CD4-positive, alpha-beta memory T cell (primary cell): ENCODE measurements at places on chromosomes 5 and 9. TPM values are rescaled to one million over a fixed set of nuclear protein-coding genes. Genes with fewer than 3 reads are reported as not detected.

Gene GABRP
- not detected for total RNA-seq

DNA sequence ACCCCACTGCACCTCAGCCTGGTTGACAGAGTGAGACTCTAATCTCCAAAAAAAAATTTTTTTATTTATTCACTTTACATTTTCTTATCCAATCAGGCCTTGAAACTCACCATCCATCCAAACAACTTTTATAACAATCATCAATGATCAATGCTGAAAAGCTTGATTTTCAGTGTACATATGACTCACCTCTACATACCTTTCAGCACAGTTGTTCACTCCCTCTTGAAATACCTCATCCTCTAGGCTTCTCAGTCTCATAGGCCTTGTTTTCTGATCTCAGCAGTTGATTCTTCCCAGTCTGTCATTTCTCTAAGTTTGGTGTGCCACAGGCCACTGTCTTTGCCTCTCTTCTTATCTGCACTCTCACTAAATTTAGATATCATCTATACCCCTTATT is 36.2 kb downstream of the GRIN3A start:
- no peak overlapping the region for H3K4me3 ChIP-seq
- no peaks in the 10 kb centered on the region for H3K27me3 ChIP-seq
- H3K27ac ChIP-seq: no peak overlapping the region

DNA sequence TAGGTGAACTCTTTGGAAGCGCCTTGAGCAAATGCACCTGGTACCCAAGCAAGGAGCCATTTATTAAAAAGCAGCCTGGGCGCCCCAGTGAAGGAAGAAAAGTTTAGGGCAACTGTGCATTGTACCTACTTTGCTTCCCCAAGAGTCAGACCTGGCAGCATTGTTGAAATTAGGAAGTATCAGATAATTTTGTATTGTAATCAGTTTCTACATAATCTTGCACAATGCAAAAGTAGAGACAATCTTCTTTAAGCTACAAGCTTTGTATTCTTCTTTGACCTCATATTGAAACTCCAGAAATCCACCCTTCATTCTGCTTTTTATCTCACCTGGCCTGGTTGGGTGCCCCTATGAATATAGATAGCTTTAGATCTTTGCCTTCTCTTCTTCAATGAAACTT is 490.8 kb downstream of the RASEF start:
- no peak overlapping the region for H3K4me3 ChIP-seq
- H3K4me1 ChIP-seq: no peaks in the 10 kb centered on the region
- H3K27me3 ChIP-seq: no peaks in the 10 kb centered on the region

- DNase-seq: no peak
- H3K36me3 ChIP-seq: no peaks in the 10 kb centered on the region
- H3K27ac ChIP-seq: no peak overlapping the region
- H3K27me3 ChIP-seq: no peaks in the 10 kb centered on the region
Observed at GRCh38 chr9:108108280-108108851, 618.8 kb upstream of the KLF4 start.

DNA sequence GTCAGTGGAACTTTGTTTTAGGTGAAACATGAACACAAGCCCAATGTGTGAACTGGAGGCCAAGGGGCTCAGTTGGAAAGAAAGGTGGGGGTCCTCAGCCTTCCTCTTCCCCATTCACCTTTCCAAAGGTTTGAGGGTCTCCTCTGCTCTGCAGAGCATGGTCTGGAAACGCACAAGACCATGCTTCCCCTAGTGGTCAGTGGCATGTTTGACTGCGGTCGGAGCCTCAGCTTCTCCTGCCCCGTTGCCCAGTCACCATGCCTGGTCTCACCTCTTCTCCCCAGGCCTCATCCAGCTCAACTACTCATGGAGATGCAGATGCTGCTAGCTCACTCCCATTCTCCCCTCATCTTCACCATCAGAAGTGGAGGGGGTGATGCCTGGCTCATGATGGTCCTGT is 340.3 kb downstream of the GADD45G start:
- H3K27ac ChIP-seq: no peak overlapping the region
- no peak overlapping the region for H3K4me3 ChIP-seq
- DNase-seq: no peak
- H3K4me1 ChIP-seq: no peaks in the 10 kb centered on the region
- H3K36me3 ChIP-seq: no peaks in the 10 kb centered on the region

- H3K36me3 ChIP-seq: no peaks in the 10 kb centered on the region
- no peak for DNase-seq
- no peak overlapping the region for H3K27ac ChIP-seq
- H3K27me3 ChIP-seq: no peaks in the 10 kb centered on the region
- no peaks in the 10 kb centered on the region for H3K4me1 ChIP-seq
- H3K4me3 ChIP-seq: no peak overlapping the region
Observed at GRCh38 chr5:92998456-92998855, 582.6 kb downstream of the NR2F1-AS1 start.

GRCh38 chr9:70492319-70492777 is 77.9 kb upstream of the KLF9 start:
- no peaks in the 10 kb centered on the region for H3K4me1 ChIP-seq
- H3K27ac ChIP-seq: no peak overlapping the region
- no peaks in the 10 kb centered on the region for H3K36me3 ChIP-seq
- no peak overlapping the region for H3K4me3 ChIP-seq

Gene SAXO1
- total RNA-seq: 1.0 TPM

DNA sequence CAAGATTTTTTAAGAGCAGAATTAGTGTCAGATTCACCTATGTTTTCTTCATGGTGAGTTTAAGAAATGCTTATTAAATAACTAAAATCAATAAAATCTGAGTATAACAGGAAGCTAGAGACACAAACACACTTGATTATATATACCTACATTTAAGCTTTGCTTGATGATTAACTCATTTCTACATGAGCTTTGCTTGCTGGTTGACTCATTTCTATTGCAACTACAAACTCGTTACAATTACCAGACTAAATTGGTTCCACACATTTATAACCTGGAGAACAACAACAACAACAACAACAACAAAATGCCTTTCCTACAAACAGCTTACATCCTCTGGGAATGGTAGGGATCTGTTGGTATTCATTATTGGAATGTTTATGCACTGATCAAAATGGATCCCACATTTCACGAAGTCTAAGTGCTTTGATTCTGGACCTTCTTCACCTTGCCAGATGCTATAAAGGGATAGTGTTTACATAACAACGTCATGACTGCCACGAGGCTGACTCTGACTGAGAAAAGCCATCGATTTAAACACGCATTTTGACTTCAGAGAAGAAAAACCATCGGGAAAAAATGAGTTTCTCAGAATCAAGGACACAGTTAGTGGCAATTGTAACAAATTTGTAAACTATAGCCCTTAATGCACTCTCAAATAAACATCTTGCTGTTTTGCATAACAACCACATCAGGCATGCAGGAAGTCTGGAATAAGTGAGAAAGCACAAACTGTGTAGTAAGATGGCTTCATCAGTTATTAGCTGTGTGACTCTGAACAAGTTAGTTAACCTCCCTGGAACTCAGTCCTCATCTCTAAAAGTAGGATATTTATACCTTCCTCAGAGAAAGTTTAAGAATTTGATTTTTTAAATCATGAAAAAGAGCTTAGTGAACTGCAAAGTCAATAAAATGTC is 49.8 kb downstream of the RASEF start:
- no peak for DNase-seq
- H3K4me1 ChIP-seq: no peaks in the 10 kb centered on the region
- no peak overlapping the region for H3K4me3 ChIP-seq
- no peak overlapping the region for H3K27ac ChIP-seq
- H3K36me3 ChIP-seq: no peaks in the 10 kb centered on the region

- peaks cover 16% of the 10 kb centered on the region for H3K36me3 ChIP-seq
- no peak overlapping the region for H3K4me3 ChIP-seq
- H3K4me1 ChIP-seq: peaks cover 4% of the 10 kb centered on the region
- no peak for DNase-seq
Observed at GRCh38 chr5:81125959-81126358, 107.2 kb upstream of the CKMT2 start.

- no peaks in the 10 kb centered on the region for H3K36me3 ChIP-seq
- no peak overlapping the region for H3K4me3 ChIP-seq
- peaks cover 62% of the 10 kb centered on the region for H3K4me1 ChIP-seq
- DNase-seq: no peak
- no peak overlapping the region for H3K27ac ChIP-seq
- no peaks in the 10 kb centered on the region for H3K27me3 ChIP-seq
Observed at GRCh38 chr5:36880761-36881160, 4.2 kb downstream of the NIPBL start.

GRCh38 chr5:77129391-77129990 is 42.4 kb upstream of the ZBED3 start:
- H3K27me3 ChIP-seq: no peaks in the 10 kb centered on the region
- H3K36me3 ChIP-seq: no peaks in the 10 kb centered on the region
- H3K27ac ChIP-seq: no peak overlapping the region
- no peak for DNase-seq
- no peaks in the 10 kb centered on the region for H3K4me1 ChIP-seq
- H3K4me3 ChIP-seq: no peak overlapping the region

DNA sequence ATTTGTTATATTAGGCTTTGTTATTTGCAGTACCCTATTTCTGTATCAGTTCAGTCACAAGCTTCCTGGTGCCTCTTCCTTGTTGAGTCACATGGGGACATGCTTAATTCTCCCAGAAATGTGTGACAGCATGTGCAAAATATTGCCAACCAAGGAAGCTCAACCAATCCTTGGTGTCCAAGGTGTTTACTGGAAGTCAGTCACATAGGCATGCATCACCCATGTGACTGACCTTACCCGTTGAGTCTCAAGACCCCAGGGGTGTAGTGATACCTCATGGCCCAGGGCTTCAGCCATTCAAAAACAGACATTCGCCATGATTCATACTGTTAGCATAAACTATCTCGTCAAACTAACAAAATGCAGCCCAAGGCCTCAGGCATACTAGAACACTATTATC is 9.3 kb upstream of the ANKDD1B start:
- no peak overlapping the region for H3K27ac ChIP-seq
- no peak for DNase-seq
- no peaks in the 10 kb centered on the region for H3K27me3 ChIP-seq
- H3K4me1 ChIP-seq: peaks cover 10% of the 10 kb centered on the region
- H3K36me3 ChIP-seq: no peaks in the 10 kb centered on the region

- H3K36me3 ChIP-seq: no peaks in the 10 kb centered on the region
- no peaks in the 10 kb centered on the region for H3K4me1 ChIP-seq
- no peak overlapping the region for H3K4me3 ChIP-seq
- H3K27me3 ChIP-seq: no peaks in the 10 kb centered on the region
Observed at GRCh38 chr5:91938441-91938840, 555.3 kb upstream of the ARRDC3 start.

DNA sequence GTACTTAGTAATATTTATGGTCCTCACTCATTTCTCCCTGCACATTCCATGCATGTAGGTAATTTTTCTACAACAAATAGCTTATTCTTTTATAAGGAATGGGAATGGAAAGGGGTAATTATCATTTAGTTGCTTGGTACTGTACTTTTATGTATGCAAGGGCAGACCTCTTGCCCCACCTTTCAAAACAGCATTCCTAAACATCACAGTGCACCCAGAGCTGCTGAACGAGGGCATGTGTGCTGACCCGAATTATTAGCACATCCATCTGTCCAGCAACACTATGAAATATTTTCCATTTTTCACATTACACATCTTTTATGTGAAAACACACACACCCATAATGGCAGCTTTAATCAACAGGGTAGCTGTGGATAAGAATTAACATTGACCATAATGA is 228.6 kb upstream of the ARRDC3 start:
- DNase-seq: no peak
- H3K27ac ChIP-seq: no peak overlapping the region
- H3K36me3 ChIP-seq: no peaks in the 10 kb centered on the region
- no peaks in the 10 kb centered on the region for H3K27me3 ChIP-seq
- no peak overlapping the region for H3K4me3 ChIP-seq
- no peaks in the 10 kb centered on the region for H3K4me1 ChIP-seq

DNA sequence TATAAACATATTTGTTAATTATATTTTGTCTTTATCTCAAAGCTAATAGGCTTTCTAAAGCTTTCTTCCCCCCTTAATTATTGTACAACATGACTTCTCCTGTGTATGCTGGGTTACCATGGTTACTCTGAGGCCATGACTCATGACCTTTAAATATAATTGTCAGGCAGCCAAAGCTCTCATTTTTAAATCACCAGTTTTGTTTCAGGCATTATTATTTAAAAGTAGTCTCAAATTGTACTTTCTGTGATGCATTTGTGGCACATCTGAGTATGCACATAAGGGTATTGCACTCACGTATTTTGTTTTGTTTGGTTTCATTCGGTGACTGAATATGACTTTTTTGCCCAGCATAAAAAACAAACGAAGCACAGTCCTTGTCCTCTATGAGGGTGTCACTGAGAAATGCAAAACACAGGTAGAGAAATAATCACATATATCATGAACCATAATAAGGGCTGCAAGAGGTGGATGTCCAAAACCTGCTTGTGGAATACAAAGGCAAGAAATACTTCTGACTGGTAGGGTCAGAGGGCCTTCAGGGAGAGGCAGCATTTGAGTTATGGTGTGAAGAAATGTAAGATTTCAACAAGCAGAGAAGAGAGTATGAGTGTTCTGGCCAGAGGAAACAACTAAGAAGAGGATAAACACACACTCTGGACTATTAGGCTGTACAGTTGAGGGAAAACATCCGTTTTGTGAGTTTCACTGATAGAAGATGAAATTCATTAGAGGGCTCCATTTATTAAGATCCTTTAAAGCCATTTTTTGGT is 2.1 kb downstream of the CCDC192 start:
- H3K4me1 ChIP-seq: no peaks in the 10 kb centered on the region
- DNase-seq: no peak
- H3K27me3 ChIP-seq: no peaks in the 10 kb centered on the region
- no peaks in the 10 kb centered on the region for H3K36me3 ChIP-seq

DNA sequence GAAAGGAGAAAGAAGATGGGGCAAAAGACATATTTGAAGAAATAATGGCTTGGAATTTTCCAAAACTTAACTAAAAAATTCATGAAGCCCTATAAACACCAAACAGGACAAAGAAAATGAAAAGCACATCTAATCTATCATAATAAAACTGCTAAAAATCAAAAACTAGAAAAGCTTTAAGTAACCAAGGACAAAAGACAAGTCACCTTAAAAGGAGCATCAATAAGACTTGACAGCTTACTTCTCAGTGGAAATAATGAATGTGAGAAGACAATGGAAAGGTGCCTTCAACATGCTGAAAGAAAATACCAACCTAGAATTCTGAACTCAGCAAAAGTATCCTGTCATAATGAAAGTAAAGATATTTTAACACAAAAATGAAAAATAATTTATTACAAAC is 27.0 kb downstream of the GTF3C4 start:
- no peaks in the 10 kb centered on the region for H3K36me3 ChIP-seq
- H3K27ac ChIP-seq: no peak overlapping the region
- H3K27me3 ChIP-seq: no peaks in the 10 kb centered on the region
- no peak for DNase-seq
- no peaks in the 10 kb centered on the region for H3K4me1 ChIP-seq

Gene NOXA1
- total RNA-seq: 4.5 TPM

DNA sequence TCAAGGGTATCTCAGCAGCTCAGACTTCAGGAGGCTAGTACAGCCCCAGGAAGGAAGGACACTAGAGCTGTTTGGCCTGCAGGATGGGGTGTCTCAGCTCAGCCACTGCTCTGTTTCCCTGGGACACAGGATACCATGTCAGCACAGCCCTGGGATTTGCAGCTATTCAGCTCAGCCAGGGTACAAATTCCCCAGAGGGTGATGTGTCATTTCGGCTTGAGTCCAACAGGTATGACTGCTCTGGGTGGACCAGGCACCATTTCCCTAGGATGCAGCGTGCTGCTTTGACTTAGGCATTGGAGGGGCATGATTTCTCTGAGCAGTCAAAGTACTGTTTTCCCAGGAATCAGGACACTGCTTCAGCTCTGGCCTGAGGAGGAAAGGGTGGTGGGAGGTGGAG is 130.1 kb downstream of the ARSB start:
- H3K27ac ChIP-seq: no peak overlapping the region
- H3K4me3 ChIP-seq: no peak overlapping the region
- no peaks in the 10 kb centered on the region for H3K4me1 ChIP-seq
- no peaks in the 10 kb centered on the region for H3K27me3 ChIP-seq

Gene MYORG
- 1.3 TPM for total RNA-seq

- H3K27ac ChIP-seq: no peak overlapping the region
- no peak overlapping the region for H3K4me3 ChIP-seq
- no peaks in the 10 kb centered on the region for H3K27me3 ChIP-seq
- H3K4me1 ChIP-seq: peaks cover 11% of the 10 kb centered on the region
Observed at GRCh38 chr5:151110992-151111391, 30.2 kb upstream of the TNIP1 start.

Gene CKMT2
- total RNA-seq: not detected
